KBM-7 (cell line): ENCODE measurements at places on chromosomes 4 and X.

GRCh38 chrX:155954793-155955192 is 42.7 kb upstream of the IL9R start:
- DNase-seq = no peak

GRCh38 chr4:178556796-178557195 is 1114.6 kb upstream of the AGA start:
- no peak for DNase-seq

DNA sequence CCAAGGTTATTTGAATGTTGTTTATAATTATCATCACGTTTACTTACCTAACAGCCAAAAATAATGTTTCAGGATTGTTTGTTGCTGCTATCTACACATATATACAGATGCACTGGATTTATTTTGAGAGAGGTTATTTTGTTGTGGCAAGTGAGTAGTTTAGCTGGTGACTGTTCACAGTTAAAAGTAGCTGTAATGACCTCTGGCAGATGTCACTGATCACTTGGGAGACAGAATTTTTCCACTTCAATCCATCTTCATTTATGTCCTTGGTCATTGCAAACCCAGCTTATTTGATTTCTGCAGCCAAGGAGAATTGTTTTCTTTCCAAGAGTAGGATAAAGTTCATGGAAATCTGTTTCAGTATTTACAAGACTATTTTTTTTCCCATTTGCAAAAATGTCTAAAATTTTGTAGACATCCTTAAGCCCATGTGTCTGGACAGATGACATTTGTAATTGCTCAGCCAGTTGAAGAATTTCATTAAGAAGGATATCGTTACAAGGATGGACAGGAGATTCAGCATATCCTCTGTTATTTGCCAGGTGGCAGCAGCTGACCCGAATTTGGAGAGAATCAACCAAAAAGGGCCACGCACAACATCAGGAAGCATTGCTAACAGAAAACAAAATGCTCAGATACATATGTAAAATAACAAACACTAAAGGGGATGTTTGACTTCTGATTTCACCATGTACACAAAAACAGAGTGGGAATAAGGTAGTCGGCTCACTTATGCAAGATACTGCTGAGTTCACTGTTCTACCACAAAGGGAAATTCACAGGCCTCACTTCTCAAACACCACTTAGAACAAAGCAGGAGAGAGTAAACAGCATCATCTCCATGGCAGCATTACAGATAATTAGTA is 64.5 kb downstream of the GPRIN3 start:
- no peak for DNase-seq

DNA sequence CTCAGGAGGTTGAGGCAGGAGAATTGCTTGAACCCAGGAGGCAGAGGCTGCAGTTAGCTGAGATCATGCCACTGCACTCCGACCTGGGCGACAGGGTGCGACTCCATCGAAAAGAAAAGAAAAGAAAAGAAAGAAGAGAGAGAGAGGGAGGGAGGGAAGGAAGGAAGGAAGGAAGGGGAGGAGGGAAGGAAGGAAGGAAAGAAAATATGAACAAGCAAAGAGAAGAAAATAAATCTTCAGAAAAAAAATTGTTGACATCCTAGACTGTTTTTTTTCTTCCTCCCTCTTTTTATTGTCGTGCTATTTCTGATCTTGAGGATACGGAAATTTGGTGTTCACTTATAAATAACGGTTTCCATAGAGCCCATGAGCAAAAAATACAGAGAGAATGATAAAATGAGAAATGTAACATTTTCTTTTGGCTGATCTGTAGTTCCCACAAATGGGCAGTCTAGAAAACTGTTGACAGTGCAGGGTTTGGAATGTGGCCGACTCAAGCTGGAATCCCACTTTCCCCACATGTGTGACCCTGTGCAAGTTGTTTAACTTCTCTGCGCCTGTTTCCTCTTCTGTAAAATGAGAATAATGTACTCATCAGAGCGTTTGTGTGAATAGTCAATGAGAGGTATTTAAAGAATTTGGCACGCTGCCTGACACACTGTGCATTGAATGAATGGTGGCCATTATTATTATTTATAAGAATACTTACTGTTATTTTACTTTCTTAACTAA is 19.4 kb downstream of the SORBS2 start:
- DNase-seq = no peak

GRCh38 chrX:101347859-101348451 is 587 bp downstream of the TIMM8A start:
- DNase-seq = peak; percentile 41
